Central memory CD4-positive, alpha-beta T cell (primary cell): ENCODE measurements at places on chromosomes 2 and 18.

- DNase-seq: no peak
Observed at GRCh38 chr2:183597841-183598240, 473.6 kb downstream of the NUP35 start.

DNA sequence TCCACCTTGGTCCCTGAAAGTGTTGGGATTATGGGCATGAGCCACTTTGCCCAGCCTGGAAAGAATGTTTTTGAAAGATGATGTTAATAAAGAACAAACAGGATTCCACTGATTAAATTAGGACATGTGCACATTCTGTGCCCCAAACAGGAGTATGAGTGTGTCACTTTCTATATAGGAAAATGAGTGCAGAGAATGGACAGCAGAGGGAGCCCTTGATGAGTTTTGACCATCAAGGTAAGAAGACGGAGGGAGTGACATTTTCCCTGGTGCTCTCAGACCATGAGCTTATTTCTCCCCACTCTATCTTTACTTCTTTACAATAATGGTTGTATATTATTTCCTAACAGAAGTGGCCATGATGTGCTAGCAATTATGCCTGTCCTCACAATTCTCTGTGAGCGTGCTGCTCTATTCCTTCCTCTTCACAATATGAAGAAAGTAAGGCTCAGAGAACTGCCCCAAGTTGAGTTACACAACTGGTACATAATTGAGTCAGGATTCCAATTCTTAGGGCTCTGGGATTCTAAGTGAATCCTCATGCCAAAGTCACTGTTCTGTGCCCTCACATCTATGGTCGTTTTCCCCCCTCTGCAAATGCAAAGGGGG lies 20.6 kb downstream of the RPL37A start:
- DNase-seq: peak; percentile 13

GRCh38 chr2:43794956-43795355 lies 21.1 kb downstream of the DYNC2LI1 start:
- DNase-seq: no peak

DNA sequence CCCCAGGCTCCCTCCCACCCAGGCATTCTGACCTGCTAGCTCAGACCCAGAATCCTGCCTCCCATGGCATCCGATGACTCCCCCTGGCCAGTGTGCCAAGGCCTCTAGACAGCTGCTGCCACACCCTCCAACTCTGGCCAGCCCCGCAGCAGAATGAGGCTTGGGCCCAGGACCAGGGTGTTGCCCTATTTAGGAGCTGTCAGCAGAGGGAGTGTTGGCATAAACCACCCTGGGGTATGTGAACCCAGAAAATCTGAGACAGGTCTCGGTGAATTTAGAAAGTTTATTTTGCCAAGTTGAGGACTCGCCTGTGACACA lies 134.3 kb downstream of the KLHL29 start:
- DNase-seq: no peak

DNA sequence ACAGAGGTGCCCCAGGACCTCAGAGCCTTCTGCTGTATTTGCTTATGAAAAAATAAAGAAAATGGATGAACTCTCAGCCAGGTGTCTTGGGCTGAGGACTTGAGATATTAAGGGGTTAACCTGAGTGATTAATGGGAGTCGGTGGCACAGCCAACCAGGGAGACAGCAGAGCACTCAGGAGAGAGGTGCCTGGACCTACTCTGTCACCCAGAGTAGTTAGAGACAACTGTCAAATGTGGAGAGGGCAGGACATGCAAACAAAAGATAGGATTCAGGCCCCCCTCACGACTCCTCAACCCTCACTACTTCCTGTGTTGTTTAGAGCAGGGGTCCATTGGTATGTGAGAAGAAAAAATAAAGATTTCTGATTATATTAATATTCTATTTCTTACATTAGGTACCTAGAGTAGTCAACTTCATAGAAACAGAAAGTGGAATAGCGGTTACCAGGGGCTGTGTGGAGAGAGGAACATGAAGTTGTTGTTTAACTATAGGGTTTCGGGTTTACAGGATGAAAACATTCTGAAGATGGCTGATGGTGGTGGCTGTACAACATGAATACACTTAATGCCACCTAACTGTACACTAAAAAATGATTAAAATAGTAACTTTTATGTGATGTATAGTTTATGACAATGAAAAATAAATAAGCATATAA lies 28.6 kb upstream of the CETN1 start:
- no peak for DNase-seq

DNA sequence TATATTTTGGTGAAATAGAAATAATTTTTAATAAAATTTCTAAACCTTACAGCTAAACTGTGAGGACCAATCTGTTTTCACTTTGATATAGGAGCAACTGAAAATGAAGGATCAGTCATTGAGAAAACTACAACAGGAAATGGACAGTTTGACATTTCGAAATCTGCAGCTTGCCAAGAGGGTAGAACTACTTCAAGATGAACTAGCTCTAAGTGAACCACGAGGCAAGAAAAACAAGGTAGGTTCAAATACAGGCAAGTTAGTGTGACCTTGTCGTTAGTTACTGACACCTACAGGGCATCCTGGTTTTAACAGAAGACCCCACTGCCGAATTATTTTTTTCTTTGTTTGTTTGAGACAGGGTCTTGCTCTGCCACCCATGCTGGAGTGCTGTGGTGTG lies 75.5 kb upstream of the STON1 start:
- no peak for DNase-seq

GRCh38 chr2:187194049-187194448 lies 254.0 kb downstream of the CALCRL start:
- DNase-seq: no peak

DNA sequence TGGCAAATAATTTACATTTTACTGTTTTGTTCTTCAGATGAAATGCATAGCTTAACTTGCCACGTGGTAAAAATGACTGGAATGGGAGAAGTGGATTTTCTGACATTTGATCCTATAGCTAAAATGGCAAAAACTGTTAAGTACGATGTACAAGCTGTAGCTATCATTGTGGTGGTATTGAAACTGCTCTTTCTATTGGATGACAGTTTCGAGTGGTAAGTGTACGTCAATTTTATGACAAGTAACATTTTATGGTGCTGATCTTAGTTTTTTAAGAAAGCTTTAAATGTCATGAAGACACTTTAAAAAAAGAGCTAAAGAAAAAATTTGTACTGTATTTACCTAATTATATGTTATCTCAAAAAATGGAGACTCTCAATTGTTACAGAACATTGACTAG lies 40.8 kb upstream of the GRHL1 start:
- no peak for DNase-seq

GRCh38 chr2:119849838-119850565 lies 90.3 kb downstream of the PTPN4 start:
- no peak for DNase-seq

GRCh38 chr2:75221862-75222261 lies 22.5 kb upstream of the TACR1 start:
- no peak for DNase-seq

DNA sequence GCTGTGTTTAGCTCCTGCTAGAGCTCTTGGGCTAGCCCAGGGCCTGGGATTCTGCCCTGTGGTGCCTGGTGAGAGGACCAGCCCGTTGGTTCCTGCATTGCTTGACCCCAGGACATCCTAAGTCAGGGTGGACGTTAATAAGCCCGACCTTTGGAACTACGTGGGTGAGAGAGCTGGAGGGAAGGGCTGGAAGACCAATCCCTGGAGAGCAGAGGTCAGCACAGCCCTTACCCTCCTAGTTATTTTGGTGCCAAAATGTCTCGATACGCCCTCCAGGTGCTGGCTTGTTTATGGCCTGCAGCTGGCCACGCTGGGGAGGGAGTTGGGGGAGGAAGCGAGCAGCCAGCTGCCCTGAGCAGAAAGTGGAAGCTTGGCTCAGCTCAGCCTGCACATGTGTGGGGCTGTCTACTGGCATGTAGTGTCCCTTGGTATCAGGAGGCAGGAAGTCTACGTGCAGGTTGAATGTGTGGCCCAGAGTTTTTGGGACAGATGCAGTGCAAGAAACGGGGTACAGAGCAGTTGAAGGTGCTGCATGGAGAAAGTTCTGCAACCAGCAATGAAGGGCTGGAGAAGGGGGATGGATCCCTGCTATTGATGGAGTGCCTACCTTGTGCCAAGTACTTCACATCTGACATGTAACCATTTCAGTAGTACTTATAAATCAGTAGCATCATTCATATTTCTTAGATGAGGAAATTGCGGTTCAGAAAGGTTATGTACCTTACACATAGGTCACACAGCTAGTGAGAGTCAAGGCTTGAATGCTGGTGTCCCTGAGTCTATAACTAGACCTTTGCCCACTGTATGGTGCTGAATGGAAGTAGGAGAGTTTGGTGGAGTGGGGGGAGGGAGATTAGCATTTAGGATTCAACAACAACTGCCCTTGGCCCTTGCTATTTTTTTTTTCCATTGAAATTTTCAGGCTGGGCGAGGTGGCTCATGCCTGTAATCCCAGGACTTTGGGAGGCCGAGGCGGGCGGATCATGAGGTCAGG lies 5.0 kb upstream of the DGKD start:
- DNase-seq: no peak

- DNase-seq: no peak
Observed at GRCh38 chr2:181363164-181363563, 94.0 kb upstream of the ITGA4 start.

DNA sequence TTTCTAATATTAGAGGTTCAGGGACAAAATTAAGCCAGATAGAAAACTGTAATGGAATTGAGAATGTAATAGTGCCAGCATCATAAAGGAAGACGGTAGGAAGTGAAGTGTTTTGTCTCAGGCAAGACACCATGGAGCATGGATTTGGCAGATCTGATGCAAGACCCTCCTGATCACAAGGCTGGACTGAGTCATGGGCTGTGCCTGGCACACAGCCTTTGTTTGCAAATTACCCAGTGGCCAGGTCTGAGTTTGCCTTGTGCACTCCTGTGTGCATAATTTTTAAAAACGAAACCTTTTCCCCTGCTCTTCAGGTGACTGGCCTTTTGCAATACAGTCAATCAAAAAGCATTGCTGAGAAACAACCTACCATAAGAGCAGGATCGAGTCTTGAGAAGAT lies 2.0 kb upstream of the UPP2 start:
- DNase-seq: no peak

DNA sequence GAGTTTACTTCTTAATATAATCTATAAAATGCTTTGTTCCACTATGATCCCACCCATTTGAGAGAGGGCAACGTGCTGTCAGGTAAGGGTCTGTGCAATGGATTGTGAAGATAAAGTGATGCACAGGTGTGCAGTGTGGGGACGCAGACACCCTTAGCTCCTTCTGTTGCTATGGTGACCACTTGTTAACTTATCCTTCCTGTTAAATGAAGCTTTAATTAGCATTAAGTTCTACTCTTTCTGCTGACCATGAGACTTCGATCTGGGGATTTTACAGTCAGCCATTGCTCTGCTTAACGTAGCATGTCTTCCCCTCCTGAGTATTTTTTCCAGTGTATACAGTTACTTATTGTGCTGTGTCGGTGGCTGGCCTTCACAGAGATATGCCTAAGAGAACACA lies 23.1 kb upstream of the ALKAL2 start:
- no peak for DNase-seq

- DNase-seq: no peak
Observed at GRCh38 chr18:10508591-10508990, 17.2 kb upstream of the NAPG start.

GRCh38 chr2:135095591-135095990 lies 43.5 kb downstream of the RAB3GAP1 start:
- DNase-seq: no peak

DNA sequence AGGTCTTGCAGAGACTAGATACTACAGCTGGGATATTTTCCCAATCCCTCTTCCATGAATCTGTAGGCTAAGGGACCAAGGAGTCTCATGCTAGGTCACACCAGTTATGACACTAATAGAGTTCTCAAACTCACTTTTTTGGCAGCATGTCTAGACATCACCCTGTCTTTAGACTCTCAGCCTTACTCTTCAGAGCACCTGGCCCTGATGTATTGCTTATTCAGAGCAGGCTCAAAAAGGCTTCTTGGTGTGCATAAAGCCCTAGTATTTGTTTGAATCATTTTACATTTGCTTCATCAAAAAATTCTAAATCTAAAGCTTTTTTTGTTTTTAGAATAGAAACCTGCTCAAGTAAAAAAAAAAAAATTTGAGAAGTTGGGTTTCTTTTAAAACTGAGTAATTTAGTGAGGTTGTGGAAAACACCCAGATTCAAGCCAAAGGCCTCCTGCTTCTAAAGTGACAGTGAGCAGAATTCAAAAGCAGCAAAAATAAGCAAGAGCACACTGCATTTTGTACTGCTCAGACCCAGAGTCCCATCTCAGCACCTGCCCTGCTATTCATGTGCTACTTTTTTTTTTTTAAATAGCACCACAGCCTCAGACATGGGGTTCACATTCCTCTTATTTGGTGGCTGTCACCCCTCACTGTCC lies 18.0 kb upstream of the DNAH6 start:
- no peak for DNase-seq

DNA sequence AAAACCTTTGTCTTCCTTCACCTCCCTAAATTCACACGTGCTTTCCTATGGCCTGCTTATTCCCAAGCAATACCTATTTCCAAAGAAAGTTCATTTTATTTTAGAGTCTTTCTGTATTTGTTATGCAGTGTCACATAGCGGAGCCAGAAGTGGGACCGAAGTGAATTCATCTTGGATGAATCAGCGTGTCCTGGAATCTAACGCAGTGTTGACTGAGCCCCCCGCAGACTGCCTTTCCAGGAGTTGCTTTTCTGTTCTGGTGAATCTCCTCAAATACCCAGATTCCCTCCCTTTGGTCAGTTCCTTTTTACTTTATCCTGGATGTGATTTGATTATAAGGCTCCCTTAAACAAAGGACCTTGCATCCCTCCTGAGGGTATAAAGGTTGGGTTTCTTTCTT lies 10.8 kb downstream of the ALPP start:
- DNase-seq: no peak
